Right lung (tissue), 10 donors: ENCODE measurements at places on chromosomes 12 and 14. TPM values are rescaled to one million over a fixed set of nuclear protein-coding genes. Genes with fewer than 3 reads are reported as not detected.

The KRT72 gene
- 0.18 TPM for polyA plus RNA-seq

The SYCP3 gene
- 1.3 TPM for polyA plus RNA-seq

The SERPINA3 gene
- polyA plus RNA-seq, result 1.0 TPM

DNA sequence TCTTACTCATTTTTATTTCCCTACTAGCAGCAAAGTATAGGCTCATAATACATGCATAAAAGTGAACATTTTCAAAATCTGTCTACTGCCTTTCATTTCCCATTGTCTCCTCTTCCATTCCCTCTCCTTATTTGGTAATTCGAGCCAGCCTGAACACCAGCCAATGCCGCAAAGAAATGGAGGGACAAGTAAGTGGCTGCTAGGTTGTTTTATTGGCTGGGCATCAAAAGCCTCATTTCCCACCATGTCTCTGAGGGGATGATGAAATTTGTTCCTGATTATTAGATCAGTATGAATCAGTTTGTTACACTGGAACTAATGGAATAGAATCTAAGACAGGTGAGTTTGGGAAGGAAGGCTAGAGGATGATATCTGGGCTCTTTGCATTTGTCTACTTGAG is 143.5 kb downstream of the KCNA5 start:
- DNase-seq, result no peak

- DNase-seq, result no peak
These were observed 3.9 kb downstream of the CCDC197 start for GRCh38 chr14:94001016-94001415.

GRCh38 chr14:60002819-60003492 is 83.0 kb downstream of the LRRC9 start:
- peak; percentile 46 for DNase-seq

DNA sequence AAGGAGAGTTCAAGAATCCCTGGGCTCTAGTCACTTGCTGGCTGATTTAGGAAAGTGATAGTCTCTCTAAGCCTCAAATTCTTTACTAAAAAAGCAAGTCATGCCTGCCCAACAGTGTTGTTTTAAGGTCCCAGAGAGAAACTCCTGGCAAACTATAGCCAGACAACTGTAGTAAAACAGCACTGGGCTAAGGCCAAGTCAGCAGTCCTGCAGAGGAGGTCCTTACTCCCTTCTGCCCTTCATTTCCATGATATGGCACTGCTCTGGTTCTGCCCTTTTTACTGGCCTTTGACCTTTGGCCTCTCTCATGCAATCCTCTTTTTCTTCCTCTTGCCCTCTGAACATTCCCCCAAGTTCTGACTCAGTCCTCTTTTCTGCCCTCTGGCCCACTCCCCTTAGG is 74.9 kb downstream of the VWF start:
- no peak for DNase-seq

DNA sequence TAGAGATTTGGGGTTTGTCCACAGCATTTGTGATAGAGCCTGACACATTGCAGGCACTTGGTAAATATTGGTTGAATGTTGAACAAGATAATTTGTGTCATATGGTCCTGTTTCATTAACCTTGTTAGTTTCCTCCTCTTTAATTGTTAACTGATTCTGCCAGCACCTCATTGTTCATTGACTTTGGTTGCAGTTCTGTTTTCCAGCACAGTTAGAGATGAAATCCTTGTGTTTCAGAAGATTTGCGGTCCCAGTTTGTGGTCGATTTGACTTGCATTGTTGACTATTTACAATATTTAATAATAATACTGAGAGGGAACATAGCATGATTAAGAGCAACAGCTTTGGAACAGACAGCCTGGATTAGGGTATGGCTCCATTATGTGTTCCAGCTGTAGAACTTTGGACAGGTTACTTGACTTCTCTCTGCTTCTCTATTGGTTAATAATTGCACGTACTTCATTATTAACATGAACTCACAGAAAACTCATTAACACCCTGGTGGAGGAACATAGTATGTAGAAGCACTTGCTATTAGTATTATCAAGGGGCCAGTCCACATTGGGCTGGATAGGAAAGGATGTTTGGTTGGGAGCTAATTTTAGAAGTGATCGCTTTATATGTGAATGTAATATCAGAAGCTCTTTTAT is 8.7 kb downstream of the DRAM1 start:
- DNase-seq, result no peak

GRCh38 chr14:60956632-60957031 is 24.2 kb downstream of the TRMT5 start:
- no peak for DNase-seq

The SLC6A15 gene
- polyA plus RNA-seq, result 0.54 TPM

- no peak for DNase-seq
These were observed 171.4 kb downstream of the EMP1 start for GRCh38 chr12:13367973-13368372.

DNA sequence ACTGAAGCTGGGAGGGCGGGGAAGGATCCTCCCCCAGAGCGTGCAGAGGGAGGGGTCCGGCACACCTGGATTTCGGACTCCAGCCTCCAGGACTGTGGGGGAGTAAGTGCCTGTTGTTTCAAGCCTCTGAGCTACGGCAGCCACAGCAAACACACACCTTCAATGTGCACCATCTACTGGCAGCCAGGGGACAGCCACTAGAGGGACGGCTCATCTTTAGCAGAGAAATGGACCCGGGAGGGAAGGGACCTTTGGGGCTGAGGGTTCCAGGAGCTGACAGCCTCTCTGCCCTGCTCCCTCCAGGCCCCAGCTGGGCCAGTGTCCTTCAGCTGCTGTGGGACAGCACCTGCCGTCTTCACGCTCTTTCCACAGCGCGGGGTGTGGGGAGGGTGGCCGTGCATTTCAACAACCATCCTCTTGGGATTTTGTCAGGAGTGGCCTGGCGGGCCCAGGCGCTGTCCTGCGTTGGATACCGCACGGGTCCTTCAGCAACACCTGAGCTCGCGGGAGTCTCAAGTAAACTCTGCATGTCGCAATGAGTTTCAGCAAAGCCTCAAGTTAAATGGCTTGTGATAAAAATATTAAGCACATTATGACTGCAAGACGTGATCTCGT is 209.2 kb upstream of the C14orf180 start:
- DNase-seq, result no peak

DNA sequence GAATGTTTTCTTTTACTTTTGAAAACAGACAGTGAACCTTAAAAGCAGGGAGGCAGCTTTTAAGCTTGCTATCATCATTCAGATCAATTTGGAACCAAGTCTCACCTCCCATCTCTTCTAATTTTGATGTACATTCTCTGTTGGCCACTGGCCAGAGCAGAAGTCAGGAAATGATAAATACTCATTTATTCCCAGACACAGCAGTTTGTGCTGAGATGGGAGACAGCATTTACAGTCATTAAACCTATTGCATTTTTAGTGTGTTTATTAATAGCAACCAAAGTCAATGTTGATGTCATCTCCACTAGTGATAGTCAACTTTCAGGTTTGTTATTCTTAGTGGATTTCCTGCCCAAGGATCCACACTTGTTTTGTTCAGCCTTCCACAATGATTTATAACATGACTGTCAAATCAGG is 320.0 kb upstream of the ATP2B1 start:
- DNase-seq, result no peak

DNA sequence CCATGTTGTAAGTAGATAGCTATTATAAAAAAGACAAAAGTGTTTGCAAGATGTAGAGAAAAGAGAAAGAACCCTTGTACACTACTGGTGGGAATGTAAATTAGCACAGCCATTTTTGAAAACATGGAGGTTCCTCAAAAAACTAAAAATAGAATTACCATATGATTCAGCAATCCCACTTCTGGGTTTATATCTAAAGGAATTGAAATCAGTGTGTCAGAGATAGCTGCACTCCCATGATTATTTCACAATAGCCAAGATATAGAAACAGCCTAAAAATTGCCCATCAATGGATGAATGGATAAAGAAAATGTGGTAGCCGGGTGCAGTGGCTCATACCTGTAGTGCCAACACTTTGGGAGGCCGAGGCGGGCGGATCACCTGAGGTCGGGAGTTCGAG is 9.2 kb downstream of the PSMC6 start:
- DNase-seq, result no peak

- DNase-seq, result no peak
These were observed 777 bp downstream of the ASCL1 start for GRCh38 chr12:102958073-102958829.

- no peak for DNase-seq
These were observed 34.7 kb upstream of the CDKN3 start for GRCh38 chr14:54362089-54362504.

- DNase-seq, result no peak
These were observed 7.1 kb downstream of the LTBR start for GRCh38 chr12:6391013-6391412.

- DNase-seq, result no peak
These were observed 67.3 kb downstream of the HSPB8 start for GRCh38 chr12:119245904-119246494.

The CCDC175 gene
- polyA plus RNA-seq, result 1.2 TPM

The CTSG gene
- polyA plus RNA-seq, result 1.4 TPM

GRCh38 chr12:32104572-32105355 is 1.9 kb upstream of the BICD1 start:
- no peak for DNase-seq

- DNase-seq, result no peak
These were observed 162.1 kb downstream of the PRKCH start for GRCh38 chr14:61483476-61483875.

GRCh38 chr12:62767496-62767895 is 167.5 kb downstream of the PPM1H start:
- DNase-seq, result no peak

The DPPA3 gene
- polyA plus RNA-seq, result not detected

- DNase-seq, result no peak
These were observed 154.8 kb downstream of the PAX9 start for GRCh38 chr14:36816481-36816880.

GRCh38 chr12:106901276-106901675 is 54.4 kb upstream of the TMEM263 start:
- DNase-seq, result no peak

The ING4 gene
- polyA plus RNA-seq, result 116 TPM

The WIF1 gene
- 263 TPM for polyA plus RNA-seq

- DNase-seq, result no peak
These were observed 35.0 kb downstream of the GNPTAB start for GRCh38 chr12:101795786-101796185.

GRCh38 chr14:64815257-64815656 is 64.5 kb downstream of the SPTB start:
- no peak for DNase-seq

The CCDC91 gene
- polyA plus RNA-seq, result 30.2 TPM

DNA sequence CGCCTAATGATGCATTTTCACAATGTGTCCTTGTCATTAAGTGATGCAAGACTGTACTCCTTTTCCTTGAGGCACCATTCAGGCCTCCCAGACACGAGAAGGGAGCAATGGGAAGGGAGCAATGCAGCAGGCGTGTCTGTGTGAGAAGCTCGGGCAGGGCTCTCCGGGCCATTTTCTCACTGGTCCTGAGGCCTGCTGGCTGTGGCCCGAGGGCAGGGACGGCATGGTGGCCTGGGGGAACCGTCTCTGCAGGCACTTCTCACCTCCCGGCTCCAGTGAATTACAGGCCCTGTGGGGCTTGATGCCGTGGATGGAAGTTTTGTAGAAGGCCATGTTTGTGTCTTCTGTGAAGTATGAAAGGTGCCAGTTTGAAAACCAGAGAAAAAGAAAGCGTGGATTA is 71.0 kb downstream of the ADGRD1 start:
- no peak for DNase-seq

- DNase-seq, result no peak
These were observed 53.1 kb upstream of the GNPNAT1 start for GRCh38 chr14:52844262-52845060.

DNA sequence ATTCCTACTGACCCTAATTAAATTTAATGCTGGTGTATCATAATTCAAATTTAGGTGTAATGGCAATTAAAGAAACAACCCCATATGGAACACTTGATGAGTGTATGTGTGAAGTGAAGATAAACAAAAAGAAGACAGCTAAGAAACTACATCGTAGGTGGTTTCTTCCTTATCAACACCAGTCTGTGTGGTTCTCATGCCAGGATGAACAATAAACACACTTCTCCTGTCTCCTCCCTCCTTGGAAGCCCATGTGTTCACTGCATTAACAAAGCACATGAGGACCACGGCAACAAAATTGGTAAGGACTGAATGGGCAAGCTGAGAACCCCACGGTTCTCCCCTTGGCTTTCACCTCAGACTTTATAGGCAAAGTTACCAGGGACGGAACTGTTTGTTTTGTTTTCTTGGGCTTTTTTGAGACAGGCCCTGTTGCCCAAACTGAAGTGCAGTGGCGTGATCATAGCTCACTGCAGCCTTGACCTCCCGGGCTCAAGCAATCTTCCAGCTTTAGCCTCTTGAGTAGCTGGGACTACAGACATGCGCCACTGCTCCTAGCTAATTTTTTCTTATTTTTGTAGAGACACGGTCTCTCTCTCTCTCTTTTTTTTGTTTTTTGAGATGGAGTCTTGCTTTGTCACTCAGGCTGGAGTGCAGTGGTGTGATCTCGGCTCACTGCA is 71.0 kb downstream of the TRAFD1 start:
- DNase-seq, result no peak
